Brain (organoid and tissue), 16 donors: ENCODE measurements at places on chromosomes 1 and 21. TPM values are rescaled to one million over a fixed set of nuclear protein-coding genes. Genes with fewer than 3 reads are reported as not detected.

GRCh38 chr21:37675202-37675801 is 241.0 kb downstream of the KCNJ6 start:
- DNase-seq, result peak; percentile 57

GRCh38 chr1:52343979-52344378 is 22.0 kb downstream of the CC2D1B start:
- DNase-seq, result no peak

DNA sequence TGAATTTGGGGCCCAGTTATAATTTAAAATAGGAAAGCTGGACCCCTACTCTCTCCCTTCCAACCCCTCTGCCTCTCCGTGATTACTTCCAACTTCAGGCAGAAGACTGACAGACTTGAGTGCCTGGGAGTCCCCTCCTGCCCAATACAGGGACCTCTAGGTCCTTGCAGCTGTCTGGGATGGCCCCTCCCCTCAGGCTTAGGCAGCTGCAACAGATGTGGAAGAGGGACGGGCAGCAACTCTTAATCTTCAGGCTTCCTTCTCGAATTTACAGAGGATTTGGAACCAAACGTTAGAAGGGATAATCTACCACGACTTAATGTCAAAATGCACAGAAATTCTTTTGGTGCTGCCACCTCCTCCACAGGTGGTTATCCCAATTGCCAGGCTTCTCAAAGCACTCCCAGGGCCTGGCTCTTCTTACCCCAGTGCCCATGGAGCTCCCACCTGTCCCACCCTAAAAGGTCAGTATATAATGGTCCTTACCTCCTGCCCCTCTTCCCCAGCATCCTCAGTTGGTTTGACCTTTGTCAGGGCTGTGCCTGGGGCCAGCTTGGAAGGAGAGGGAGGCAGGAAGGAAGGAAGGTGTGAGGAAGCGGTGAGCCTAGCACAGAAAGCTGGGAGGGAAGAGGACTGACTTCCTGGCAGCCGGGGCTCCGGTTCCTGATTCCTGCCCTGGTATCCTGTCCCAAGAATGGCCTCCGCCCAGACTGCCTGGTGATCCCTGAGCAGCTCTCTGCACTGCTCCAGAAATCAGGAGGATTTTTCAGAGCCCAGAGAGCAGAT is 2.8 kb downstream of the PEA15 start:
- DNase-seq, result no peak

The OR2T33 gene
- not detected for polyA plus RNA-seq

DNA sequence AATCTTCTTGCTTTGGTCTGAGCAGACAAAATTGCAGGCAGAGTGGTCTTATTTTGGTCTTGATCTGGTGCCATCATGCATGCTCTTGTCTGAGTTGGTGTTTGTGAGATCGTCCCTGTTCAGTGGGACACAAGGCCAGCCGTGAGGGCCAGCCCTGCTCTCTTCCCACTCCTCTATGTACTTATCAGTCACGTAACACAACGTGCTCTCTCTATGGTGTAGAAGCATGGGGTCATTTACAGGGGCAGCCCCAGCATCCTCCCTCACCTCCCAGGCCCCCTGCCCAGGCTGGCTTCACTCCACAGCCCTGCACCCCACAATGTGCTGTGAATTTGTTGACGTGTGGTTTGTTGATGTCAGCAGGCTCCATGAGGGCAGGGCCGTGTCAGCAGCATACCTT is 18.3 kb upstream of the UTS2 start:
- DNase-seq, result no peak

The VWA5B1 gene
- polyA plus RNA-seq, result 0.14 TPM

- no peak for DNase-seq
These were observed 38.3 kb upstream of the LAMC2 start for GRCh38 chr1:183147735-183148134.

- no peak for DNase-seq
These were observed 2.7 kb upstream of the KIF21B start for GRCh38 chr1:201026234-201026633.

The MASP2 gene
- polyA plus RNA-seq, result not detected

GRCh38 chr1:245177071-245177900 is 22.5 kb downstream of the KIF26B start:
- DNase-seq, result no peak

DNA sequence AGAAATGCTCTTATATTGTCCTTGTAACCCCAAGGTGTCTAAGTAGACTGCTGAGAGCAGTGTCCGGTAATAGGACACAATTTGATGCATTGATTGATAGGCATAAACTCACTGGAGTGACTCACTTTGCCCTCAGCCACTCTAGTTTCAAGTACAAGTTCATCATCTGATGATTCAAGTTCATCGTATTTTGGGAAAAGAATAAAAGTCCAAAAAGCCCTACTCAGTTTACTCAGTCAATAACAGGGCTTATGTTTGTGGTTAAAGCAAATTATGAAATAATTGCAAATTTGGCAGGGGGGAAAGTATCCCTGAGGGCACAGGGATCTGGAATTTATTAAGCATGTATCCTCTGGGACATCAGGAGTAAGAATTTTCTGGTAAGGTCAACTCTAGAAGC is 7.6 kb upstream of the ATF3 start:
- DNase-seq, result no peak

The AMY2A gene
- polyA plus RNA-seq, result not detected

DNA sequence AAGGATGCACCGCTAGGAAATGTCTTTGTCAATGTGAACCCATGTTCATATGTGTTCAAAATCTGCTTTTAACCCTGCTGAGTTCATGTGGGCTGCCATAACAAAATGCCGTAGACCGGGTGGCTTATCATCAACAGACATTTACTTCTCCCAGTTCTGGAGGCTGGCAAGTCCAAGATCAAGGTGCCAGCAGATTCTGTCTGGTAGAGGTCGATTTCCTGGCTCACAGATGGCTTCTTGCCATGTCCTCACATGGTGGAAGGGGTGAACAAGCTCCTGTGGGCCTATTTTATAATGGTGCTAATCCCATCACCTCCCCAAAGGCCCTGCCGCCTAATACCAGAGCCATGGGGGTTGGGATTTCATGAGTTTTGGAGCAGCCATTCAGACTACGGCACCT is 4.6 kb upstream of the CDCP2 start:
- DNase-seq, result no peak

DNA sequence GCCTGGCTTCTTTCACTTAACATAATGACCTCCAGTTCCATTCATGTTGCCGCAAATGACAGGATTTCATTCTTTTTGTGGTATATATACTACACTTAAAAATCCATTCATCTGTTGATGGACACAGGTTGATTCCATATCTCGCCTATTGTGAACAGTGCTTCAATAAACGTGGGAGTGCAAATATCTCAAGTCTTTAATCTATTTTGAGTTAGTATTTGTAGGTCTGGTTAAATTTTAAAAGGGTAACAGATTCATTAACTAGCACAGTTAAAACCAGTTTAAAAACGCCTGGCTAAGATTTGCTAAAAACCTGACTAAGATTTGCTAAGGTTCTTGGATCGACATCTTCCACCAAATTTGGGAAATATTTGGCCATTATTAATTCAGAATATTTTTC is 45.7 kb downstream of the CRB1 start:
- no peak for DNase-seq

GRCh38 chr1:41621791-41622190 is 137.3 kb upstream of the EDN2 start:
- DNase-seq, result no peak

GRCh38 chr1:202192770-202193613 is 607 bp upstream of the LGR6 start:
- DNase-seq, result peak; percentile 57

The TCEA3 gene
- polyA plus RNA-seq, result 2.2 TPM

The SPATA1 gene
- polyA plus RNA-seq, result not detected

DNA sequence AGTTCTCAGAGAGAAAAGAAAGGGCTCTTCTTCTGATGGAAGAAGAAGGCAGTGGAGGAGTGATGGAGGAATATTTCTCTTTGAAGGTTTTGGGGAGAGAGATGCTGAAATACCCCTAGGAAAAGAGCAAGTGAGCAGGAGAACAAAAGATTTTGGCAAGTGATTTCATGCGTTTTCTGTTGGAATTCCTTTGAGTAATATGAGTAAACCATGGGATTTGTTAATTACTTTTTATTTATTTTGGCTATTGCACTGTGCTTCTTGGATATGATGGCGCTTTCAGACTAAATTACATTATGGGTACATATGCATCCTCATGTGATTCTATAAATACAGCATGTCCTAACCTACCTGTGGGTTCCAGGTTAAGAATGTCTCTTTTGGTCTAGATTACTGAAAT is 210.1 kb upstream of the PTGFR start:
- DNase-seq, result no peak

The ADAM30 gene
- polyA plus RNA-seq, result not detected

- DNase-seq, result no peak
These were observed 262.3 kb downstream of the NFIA start for GRCh38 chr1:61344696-61345095.

GRCh38 chr1:51070011-51070410 is 32.0 kb upstream of the C1orf185 start:
- DNase-seq, result no peak
